NCI-H510A treated with DMSO at 0.1 percent for 48 hours (cell line): ENCODE measurements at places on chromosomes 12 and 14.
A peak's percentile ranks its signal among the peaks of the same experiment; 100 is the strongest.

DNA sequence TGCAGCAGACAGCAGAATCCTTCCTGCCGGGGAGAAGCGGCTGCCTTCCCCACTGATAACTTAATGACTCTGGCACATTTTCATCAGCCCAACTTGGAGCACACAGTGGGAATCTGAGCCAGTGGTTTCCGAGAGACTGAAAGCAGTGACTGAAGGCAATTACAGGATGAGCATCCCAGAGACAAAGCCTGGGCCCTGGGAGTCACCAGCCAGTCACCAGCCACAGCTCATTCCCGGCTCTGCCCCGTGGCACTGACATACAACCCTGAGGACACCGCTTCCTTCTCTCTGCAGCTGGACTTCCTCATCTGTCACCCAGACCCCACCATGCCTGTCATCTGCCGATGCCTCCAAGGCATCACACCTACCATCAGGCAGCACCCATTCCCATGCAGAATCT lies 192.3 kb downstream of the DPF3 start:
- no peak for DNase-seq

DNA sequence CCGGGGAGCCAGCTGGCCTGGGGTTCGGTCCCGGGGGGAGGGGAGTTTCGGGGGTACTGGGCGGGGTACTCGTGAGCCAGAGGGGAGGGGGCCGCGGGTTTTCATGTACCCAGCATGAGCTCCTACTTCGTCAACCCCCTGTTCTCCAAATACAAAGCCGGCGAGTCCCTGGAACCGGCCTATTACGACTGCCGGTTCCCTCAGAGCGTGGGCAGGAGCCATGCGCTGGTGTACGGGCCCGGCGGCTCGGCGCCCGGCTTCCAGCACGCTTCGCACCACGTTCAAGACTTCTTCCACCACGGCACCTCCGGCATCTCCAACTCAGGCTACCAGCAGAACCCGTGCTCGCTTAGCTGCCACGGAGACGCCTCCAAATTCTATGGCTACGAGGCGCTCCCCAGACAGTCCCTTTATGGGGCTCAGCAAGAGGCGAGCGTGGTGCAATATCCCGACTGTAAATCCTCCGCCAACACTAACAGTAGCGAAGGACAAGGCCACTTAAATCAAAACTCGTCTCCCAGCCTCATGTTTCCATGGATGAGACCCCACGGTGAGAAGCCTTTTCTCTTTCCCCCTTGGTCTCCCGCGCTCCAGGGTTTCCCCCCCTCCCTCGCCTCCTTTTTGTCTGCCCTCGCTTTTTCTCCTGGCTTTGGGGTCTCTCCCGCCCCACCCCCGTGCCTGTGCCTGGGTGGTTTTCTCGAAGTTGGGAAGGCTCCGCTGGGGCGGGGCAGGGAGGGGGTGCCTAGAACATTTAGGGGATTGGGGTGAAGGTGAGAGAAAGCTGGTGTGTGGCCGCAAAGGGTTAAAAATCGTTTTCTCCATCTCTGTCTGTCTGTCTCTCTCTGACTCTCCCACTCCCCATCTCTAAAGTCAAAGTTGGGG lies 627 bp downstream of the HOXC8 start:
- no peak for DNase-seq

- no peak for DNase-seq
Observed at GRCh38 chr12:101441461-101442224, 33.5 kb upstream of the SPIC start.

DNA sequence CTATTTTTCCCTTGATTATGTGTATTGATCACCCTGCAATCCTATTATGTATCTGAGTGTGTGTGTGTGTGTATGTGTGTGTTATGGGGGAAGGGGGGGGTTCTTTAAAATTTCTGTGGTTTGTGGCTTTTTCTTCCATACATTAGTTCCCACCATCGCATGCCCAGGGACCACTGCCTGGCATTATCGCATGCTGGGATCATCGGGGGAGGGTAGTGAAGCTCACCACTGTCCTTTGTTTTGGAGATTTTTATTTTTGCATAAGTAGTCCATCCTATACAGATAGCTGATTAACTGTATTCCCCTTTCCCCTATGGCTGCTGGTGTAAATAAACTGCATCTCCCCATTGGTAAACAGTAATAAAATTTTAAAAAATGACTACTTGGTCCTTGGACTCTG lies 3.4 kb downstream of the ATXN7L3B start:
- DNase-seq = no peak

- DNase-seq = no peak
Observed at GRCh38 chr12:90484094-90484493, 470.9 kb downstream of the CCER1 start.

DNA sequence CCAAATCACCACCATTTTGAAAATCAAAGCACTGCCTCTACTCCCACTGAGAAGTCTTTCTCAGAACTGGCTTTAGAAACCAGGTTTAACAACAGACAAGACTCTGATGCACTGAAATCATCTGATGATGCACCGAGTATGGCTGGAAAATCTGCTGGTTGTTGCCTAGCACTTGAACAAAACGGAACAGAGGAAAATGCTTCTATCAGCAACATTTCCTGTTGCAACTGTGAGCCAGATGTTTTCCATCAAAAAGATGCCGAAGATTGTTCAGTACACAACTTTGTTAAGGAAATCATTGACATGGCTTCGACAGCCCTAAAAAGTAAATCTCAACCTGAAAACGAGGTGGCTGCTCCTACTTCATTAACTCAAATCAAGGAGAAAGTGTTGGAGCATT lies 115.0 kb upstream of the NPAS3 start:
- no peak for DNase-seq

- DNase-seq = peak; percentile 4
Observed at GRCh38 chr14:51507511-51507905, 144.2 kb upstream of the FRMD6 start.

DNA sequence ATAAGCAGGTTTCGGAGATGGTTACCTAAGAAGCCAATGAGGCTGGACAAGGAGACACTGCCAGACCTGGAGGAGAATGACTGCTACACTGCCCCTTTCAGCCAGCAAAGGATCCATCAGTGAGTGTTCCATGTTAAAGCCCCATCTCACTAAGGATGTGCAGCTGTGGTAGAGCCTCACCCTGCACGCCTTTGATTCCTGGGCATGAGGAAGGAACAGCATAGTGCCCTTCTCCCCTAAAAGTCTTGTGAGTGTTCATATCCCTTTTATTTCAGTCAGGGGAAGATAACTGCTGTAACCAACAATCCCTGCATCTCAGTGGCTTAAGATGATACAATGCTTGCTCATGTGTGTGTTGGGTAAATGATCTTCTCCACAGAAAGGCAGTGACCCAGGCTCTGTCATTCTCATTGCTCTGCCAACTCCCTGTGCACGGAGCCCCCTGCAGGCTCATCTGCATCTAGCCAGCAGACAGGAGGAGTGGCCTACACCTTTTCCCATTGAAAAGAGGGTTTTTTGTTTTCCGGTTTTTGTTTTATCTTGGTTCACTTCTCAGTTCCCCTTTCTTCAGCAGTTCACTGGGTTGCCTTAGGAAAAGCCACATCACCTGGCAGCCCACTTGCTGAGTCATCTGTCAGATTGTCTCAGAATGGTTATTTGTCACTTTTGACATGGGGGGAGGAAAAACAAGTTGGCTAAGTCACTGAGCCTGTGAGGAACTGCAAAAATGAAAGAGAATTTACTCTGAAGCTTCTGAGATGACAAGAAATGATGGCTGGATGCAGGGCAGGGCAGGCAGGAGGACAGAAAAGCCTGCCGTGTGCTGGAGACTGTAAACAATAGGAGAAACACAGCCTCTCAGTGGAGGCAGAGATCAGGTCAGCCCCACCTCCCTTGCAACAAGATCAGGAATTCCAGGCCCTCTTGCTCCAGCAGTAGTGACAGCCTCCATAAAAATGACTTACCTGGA lies 193.3 kb downstream of the ANO4 start:
- DNase-seq = peak; percentile 17

DNA sequence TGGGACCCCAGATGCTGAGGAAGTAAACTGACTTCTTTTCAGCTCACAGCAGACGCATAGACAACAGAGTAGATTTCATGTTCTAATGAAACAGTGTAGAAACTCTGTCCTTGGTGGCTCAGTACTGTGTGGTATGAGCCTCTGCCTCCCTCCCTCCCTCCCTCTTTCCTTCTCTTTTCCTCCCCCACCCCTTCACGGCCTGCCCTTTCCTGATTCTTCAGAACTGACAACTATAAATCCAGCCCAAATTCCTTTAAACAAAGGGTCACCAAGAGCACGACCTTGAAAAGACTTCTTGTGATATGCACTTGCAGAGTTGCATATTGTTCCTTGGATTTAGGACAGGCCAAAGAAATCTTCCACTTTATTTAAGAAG lies 164.0 kb downstream of the ETV6 start:
- DNase-seq = no peak

GRCh38 chr14:54627219-54627539 lies 60.3 kb downstream of the SAMD4A start:
- DNase-seq = no peak

- no peak for DNase-seq
Observed at GRCh38 chr12:130970165-130970907, 16.6 kb downstream of the ADGRD1 start.

- DNase-seq = no peak
Observed at GRCh38 chr12:47863467-47863866, 41.3 kb downstream of the VDR start.

DNA sequence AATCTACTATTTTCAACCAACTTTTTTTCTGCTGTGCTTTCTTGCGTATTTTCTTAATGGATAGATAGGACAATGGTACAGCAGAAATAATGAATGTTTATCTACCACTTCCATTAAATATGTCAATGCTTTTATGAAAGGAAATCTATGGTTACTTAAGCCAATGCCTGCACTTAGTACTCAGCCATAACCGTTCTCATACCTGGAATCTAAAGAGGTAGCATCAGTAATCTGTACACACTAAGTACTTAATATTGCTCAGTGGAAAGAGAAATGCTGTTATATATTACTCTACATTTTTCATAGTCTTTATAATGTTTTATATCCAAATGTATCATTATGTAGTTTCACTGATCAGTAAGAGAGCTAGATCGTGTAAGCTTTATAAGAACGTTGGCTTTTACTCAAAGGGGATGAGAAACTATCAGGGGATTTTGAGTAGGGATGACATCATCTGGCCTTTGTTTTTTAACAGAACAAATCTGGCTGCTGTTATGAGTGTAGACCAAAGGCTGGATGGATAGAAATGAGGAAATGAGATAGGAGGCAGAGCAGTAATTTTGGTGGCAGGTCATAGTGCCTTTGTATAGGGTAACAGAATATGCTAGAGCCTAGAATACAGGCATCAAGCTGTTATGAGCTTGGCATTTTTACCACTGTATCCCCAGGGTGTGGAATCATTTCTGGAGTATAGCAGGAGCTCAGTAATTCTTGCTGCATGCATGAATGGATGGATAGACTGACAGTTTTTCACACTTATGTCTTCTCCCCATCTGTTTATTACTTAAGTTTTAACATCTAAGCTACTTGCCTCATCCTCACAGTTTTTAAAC lies 34.0 kb downstream of the ALG10B start:
- DNase-seq = no peak

GRCh38 chr12:22990501-22990900 lies 365.5 kb downstream of the ETNK1 start:
- no peak for DNase-seq

- no peak for DNase-seq
Observed at GRCh38 chr12:98916106-98916505, 271.0 kb downstream of the APAF1 start.

DNA sequence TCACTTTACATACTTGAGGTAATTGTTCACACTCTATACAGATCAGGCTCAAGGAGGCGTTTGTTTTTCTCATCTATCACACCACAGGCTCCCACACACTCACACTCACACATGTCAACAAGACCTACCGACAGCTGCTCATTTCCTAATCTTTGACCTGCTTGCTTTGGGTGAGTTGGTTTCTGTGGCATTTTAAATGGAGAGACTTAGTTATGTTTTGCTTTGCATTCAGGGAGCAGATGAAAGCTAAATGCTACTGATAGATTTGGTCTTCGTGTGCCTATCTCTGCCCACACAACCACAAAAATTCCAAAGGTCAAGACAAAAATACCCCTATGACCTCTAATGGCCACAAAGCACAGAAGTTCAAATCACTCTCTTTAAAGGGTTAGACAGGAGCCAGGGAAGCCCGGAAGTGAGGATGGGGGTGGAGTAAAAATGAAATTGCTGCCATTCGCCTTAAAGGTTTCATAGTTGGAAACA lies 203.5 kb upstream of the G2E3 start:
- DNase-seq = no peak

DNA sequence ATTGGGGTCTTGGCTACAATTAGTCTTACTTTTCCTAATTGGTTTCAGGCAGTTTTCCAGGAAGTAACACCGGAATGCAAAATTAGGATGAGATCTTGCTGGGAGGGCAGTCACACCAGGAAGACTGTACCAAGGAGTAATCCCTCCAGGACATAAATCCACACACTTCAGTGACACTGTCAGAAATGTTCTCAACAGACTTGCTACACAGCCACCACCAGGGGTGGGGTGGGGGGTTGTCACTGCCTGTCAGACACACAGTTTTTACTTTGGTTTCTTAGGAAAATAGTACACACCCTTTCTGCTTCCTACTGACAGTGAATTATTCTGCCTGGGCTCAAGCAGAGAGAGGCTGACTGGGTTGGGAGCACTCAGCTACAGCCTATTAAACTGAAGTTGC lies 102.9 kb upstream of the CCDC196 start:
- no peak for DNase-seq

DNA sequence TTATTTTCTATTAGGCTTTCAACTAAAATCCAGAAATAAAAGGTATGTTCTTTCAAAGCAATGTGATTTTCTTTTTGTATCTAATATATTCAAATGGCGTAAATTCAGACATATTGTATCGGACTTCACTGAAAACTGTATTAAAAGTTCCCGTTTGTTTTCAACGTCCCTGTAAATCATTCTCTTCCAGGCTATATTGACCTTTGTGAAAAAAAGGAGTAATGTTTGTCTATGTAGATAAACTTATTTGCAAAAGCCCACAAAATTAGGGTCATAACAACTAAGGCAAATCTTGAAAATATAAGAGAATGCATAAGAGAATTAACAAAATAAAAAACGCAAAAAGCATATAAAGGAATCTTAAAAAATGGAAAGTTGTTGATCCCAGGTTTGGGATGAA lies 1492.4 kb downstream of the AACS start:
- no peak for DNase-seq

DNA sequence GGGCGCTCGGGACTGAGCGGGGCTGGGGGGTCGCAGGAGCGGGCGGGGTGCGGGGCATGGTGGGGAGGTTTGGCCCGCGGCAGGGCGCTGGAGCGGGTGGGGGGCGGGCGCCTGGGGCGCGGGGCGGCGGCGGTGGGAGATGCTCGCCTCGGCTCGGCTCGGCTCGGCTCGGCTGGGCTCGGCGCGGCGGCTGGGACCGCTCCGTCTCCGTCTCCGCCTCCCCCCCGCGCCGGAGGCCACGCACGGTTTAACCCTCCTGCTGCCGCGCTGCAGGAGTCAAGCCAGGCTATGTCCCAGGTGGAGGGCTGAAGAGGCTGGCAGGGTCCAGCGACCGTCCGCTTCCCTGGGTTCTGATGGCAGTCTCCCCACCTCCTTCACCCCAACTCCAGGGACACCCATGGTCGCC lies at the start of gene PIANP:
TSS of gene PIANP (minus strand) at position 170 of the 406 bp plus-strand sequence. CDS start 2,754 bp downstream, outside the sequence.
- DNase-seq = no peak

GRCh38 chr14:50830044-50830931 lies 674 bp downstream of the NIN start:
- DNase-seq = peak; percentile 37
